AG09319 (cell line): ENCODE measurements at places on chromosomes 5 and 9.
A peak's percentile ranks its signal among the peaks of the same experiment; 100 is the strongest.

DNA sequence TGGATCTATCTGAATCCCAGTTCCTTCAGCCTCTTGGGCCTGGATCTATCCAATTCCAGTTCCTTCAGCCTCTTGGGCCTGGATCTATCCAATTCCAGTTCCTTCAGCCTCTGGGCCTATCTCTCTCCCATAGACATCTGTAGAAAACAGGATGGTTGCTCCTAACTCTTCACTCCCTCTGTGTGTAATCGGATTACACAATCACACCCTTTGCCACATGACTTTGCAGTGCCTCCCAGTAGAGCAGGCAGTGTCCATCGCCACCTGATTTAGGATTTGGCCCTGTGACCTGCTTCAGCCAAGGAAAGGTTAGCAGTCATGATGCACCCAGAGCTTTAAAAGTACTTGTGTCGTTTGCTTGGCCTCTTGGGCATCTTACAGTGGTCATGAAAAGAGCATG, 56.7 kb downstream of the LHX2 start:
- DNase-seq = no peak

DNA sequence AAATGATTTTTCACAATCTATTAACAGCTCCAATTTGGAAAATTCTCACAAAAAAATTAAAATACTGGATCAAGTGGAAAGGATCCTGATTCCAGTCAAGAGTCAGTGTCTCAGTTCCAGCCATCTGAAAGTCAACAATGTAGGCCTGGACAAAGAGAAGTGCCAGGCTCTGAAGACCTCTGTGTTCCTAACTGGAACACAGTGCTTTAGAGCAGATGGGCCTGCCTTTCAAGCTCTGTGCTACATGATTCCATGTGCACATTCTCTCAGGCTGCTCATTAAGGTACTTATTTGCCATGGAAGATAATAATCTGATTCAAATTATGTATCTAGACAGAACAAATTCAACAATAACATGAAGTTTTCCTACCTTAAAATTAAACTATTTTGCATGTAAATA, 30.2 kb upstream of the ALDH1A1 start:
- DNase-seq = no peak

- no peak for DNase-seq
Observed at GRCh38 chr5:55535199-55535905, 588 bp upstream of the PLPP1 start.

- no peak for DNase-seq
Observed at GRCh38 chr5:99449786-99450185, 521.0 kb upstream of the CHD1 start.

- DNase-seq = no peak
Observed at GRCh38 chr5:15021266-15022046, 149.9 kb upstream of the ANKH start.

DNA sequence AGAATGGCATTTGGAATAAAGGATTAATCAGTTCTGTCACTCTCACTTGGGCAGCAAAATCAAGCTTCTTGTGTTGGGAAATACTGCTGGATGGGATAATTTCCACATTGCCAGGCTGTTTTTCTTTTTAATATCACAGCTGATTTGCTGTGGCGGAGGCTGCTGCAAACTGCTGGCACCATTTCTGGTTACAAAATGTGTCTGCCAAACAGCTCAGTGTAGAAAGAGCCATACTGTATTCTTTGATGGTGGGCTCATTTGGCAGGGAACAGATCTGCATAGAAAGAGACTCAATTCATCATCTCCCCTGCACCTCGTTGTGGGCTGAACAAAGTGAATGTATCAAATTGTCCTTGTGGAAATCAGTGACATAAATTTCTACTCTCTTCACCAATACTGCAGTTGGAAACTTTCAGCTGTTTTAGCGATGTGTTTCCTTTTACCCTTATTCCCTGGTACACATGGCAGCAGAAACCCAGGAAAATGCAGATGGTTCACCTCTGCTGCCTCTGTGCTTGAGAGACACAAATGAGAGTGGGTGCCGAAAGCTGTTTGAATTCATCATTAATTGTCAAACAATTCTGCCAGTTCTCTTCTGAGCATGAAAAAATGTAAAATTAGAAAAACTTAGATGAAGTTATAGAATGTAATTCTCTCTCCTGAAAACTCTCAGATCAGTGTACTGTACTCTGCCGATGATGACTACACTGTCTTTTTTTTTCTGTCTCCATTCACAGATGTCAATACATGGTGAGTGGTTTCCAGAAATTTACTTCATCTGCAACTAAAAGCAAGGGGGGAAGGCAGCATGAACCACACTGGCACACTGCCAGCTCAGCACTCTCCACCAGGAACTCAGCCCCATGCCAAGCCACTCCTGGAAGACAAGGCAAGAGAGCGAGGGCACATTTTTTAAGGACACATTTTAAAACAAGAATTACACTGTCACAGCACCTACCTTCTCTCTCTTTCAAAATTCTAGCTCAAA, 75.0 kb downstream of the HMHB1 start:
- no peak for DNase-seq

DNA sequence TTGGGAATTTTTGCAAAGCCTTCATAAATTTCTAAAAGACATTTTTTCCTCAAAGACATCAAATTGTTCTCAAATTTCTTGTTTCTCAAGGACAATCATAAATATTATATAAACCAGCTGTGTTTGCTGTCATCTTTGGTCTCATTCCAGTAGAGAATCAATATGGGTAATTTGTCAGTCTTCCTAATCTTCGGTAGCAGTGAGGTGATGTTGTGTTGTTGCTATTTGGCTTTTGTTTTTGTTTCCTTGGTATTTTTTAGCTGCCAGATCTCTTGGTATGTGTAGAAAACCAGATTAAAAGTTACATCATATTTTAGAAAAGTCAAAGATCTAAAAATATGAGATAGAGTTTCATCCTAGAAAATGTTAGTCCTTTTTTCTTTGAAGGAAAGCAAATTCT, 87.5 kb downstream of the CAMK4 start:
- no peak for DNase-seq

GRCh38 chr5:168978015-168978414, 322.9 kb downstream of the SLIT3 start:
- peak; percentile 34 for DNase-seq

GRCh38 chr5:150540615-150541396, 32.9 kb downstream of the NDST1 start:
- peak; percentile 43 for DNase-seq

- no peak for DNase-seq
Observed at GRCh38 chr9:17021387-17021970, 113.4 kb upstream of the CNTLN start.

- DNase-seq = no peak
Observed at GRCh38 chr5:77852514-77853352, 76.6 kb upstream of the TBCA start.

- peak; percentile 35 for DNase-seq
Observed at GRCh38 chr9:37913480-37914153, 9.7 kb upstream of the SLC25A51 start.

DNA sequence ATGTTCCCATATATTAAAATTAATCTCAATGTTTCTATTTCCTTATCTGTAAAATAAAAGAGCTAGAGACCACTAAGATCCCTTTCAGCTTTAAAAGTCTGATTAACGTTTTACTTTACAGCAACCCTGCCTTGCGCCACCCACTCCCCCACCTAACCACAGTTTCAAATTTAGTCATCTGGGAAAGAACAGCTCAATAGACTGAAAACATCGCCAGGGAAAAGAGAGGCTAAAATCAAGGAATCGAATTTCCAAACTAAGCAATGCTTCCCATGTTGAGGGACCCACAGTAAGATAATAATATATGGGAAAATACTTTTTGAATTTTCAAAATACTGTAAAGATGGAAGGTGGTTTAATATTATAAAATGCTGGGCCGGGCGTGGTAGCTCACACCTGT, 6.6 kb downstream of the SAXO1 start:
- DNase-seq = no peak
